Activated CD4-positive, alpha-beta T cell treated with anti-CD3 and anti-CD28 coated beads for 24 hours (primary cell): ENCODE measurements at places on chromosomes 2 and 18.

GRCh38 chr2:133476931-133477615 is 91.2 kb downstream of the NCKAP5 start:
- DNase-seq = no peak

GRCh38 chr2:239935789-239936758 is 89.1 kb downstream of the NDUFA10 start:
- no peak for DNase-seq

DNA sequence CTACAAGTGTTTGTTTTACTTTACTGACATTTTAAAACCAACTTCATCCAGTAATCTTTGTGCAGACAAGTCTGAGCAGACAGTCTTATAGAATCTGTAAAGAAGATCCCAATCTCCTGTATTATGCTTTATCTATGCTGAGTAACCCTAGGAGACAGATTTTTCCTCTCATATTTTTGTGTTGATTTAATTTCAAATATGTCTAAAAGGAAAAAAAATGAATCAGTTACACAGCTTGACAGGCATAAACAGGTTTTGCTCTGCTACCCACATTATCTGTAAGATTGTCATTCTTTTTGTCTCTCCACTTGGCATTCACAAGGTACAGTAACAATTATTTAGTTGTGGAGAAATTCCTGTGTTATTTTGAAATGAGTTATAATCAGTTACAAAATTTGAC is 415.0 kb downstream of the NYAP2 start:
- no peak for DNase-seq

DNA sequence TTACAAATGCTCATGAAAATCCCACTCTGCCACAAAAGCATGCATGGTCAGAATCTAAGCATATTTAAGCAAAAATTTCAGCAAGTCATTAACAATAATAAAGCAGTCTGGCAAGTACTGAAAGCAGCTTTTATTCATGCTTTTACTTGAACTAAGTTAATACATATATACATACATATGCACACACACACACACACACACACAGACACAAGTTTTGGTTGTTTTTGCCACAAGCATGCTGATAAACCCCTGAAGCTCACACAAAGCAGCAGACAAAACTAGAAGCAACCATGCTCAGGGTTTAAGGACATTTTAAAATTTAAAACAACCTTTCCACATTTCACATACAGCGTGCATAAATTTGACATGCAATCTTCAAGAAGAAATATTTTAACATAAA is 819.1 kb upstream of the FSHR start:
- no peak for DNase-seq

- DNase-seq = no peak
These were observed 177.3 kb upstream of the ST6GAL2 start for GRCh38 chr2:107063228-107063627.

DNA sequence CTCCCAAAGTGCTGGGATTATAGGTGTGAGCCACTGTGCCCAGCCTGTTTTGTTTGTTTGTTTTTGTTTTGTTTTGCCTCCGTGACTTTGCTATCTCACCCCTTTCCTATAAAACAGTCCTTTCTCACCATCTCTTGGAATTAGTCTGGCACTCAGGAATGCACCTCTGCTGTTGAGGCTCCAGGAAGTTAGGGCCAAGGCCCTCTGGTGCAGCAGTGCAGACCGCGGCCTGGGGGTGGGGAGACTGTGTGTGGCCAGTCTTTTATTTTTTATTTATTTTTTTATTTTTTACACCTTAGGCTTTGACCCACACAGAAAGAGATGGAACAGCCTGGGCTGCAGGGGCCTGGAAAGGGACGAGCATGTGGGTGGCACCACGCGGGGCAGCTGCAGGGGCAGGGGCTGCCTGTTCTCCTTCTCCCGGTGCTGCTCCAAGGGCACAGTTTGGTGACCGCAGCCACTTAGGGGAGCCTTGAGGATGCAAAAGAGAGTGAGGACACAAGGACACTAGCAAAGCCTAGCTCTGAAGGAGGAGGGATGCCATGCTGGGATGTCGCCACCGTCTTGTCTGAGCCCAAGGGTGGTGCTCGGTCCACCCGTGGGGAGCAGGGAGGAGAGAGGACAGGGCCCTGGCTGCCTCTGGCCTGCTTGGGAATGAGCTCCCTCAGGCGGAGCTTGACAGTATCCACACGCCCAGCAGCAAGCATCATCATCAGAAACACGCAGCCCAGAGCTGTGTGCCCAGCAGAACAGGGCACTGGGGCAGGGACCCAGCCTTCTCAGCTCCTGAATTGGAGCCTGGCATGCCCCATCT is 19.4 kb upstream of the ALPI start:
- DNase-seq = no peak

GRCh38 chr18:48861181-48861708 is 89.5 kb downstream of the SMAD7 start:
- no peak for DNase-seq

- DNase-seq = no peak
These were observed 181.0 kb downstream of the SLC39A10 start for GRCh38 chr2:195838002-195838401.

- DNase-seq = no peak
These were observed 27.8 kb upstream of the XDH start for GRCh38 chr2:31442376-31442775.

DNA sequence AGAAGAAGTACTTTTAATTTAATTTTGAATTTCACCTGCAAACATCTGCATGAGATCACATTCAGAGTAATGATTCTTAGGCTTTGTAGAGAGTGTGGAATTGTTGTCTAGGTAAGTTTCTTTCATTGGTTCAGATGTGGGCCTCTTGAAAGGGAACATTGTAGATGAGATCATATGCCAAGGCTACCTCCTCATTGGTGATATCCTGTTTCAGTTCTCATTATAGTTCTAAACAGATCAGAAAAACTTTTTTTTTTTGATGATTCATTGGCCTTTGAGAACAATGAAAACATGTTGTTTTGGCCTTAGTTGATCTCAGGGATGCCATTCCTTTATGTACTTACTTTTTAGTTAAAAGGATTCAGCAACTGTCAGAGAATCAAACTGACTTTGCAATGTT is 44.5 kb downstream of the EML6 start:
- no peak for DNase-seq

DNA sequence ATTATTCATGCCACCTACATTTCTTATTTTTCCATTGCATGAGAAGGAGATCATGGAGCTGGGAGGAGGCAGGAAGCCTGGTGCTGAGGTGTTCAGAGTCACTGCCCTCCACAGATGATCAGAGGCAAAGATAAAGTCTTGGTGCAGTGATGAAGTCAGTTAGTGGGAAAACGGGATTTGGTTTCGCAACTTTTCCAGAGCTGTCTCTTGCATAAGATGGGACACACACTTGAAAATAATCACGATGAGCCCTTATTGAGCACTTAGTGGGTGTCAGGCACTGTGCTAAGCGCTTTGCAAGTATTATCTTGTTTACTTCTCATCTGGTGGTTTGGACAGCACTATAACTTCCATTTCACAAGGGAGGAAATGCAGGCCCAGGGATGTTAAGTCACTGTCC is 222.1 kb upstream of the SMAD2 start:
- no peak for DNase-seq

DNA sequence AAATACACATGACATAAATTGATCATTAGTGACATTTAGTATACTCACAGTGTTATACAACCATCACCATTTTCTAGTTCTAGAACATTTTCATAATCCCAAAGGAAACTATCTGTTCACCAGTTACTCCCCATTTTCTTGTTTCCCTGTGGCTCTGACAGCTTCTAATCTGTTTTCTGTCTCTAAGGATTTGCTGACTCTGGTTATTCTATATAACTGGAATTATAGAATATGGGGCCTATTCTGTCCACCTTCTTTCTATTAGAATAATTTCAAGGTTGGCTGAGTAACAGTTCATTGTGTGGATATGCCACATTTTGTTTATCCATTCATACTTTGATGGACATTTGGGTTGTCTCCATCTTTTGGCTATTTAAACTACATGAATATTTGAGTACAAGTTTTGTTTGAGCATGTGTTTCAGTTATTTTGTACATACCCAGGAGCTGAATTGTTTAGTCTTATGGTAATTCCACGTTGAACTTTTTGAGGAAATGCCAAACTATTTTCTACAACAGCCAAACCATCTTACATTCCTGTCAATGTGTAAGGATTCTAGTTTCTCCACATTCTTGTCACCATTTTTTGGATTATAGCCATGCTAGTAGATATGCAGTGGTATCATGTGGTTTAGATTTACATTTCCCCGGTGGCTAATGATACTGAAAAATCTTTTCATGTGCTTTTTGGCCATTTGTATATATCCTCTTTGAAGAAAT is 20.5 kb downstream of the KIAA1328 start:
- no peak for DNase-seq

DNA sequence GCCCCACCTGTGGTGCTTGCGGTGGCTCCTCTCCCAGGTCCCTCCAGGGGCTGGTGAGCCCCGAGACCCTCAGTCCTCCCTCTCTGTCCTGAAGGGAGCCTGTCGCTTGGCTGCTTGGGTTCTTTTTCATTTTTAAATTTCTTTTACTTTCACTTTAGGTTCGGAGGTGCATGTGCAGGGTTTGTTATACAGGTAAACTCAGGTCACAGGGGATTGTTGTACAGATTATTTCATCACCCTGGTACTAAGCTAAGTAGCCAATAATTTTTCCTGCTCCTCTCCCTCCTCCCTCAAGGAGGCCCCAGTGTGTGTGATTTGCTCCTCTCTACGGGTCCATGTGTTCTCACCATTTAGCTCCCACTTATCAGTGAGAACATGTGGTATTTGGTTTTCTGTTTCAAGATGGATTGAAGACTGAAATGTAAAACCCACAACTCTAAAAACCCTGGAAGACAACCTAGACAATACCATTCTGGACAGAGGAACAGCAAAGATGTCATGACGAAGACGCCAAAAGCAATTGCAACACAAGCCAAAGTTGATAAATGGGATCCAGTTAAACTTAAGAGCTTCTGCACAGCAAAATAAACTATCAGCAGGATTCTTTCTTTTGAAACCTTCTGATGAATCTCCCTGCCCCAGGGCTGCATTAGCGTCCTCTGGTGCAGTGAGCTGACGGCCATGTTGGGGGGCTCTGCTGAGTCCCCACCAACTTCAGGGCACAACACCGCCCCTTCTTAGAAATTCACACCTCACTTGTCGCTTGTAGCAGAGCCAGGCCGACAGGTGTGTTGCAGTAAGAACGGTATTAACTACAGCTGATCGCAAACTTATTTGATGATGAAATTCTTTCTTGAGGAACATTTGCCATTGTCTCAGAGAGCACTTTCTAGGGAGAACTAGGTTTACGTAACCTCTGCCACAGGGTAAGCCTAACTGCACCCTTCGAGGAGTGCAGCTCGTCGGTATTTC is 135.3 kb downstream of the ZNF236 start:
- DNase-seq = no peak

DNA sequence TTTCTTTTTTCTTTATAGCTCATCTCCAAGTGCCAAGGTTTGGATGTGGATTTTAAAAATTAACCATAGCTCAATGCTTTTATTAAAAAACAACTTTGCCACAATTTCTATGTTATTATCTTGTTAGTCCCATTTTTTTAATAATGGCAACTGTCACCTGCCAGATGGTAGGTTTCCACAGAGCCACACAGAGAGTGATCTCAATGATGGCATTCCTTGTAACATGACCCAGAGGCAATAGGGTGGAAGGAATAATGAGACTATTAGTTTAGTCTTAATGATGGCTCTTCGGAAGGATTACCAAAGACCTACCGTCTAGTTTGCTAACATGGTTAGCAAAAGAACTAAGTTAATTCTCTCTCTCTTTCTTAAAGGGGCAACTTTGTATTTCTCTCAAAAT is 64.0 kb downstream of the REL start:
- DNase-seq = no peak

DNA sequence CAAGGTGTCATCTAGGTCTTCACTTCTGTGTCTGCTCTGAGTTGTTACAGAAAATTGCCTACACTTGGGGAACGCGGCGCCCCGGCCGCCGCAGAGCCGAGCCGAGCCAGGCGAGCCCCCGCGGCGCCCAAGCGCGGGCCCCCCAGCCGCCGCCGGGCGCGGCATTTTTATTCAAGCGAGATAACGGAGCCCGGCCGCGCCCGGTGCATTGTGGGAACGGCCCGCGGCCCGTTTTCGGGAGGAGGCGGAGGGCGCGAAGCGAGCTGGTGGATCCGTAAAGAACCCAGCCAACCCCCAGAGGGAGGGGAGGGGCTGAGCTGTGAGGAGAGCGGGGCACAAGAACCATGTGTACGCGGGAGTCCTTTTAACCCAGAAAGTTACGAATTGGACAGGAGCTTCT is 191.8 kb downstream of the FTCDNL1 start:
- no peak for DNase-seq

DNA sequence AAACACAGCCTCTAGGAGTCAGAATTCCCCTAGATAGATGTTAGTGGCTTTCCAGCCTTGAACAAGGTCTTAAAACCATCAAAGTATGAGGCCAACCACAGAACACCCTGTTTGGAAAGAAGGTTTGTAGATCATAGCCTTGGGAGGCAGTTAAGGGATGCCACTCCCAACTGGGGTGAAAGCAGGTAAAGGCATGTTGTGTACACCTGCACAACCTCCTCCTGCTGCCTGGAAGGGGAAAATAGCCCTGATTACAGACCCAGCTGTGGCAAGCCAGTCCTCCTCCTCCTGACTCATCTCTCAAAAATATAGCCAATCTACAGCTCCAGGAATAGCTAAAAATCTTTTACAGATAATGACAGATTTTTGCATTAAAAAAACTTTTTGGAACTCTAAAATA is 108.1 kb downstream of the RBM43 start:
- no peak for DNase-seq

DNA sequence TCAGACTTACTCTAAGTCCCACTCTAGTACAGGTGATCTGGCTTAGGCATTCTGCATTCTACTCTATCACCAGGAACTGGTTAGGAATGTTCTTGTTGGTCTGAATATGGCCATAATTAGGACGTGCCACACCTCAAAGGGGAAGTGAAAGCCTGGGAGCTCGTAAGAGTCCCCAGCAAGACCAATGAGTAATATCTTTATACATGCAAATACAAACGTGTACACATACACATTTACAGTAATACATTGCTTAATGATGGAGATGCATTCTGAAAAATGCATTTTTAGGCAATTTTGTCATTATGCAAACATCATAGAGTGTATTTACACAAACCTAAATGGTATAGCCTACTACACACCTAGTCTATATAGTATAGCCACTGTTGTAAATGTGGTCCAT is 19.5 kb upstream of the ERCC3 start:
- DNase-seq = no peak

DNA sequence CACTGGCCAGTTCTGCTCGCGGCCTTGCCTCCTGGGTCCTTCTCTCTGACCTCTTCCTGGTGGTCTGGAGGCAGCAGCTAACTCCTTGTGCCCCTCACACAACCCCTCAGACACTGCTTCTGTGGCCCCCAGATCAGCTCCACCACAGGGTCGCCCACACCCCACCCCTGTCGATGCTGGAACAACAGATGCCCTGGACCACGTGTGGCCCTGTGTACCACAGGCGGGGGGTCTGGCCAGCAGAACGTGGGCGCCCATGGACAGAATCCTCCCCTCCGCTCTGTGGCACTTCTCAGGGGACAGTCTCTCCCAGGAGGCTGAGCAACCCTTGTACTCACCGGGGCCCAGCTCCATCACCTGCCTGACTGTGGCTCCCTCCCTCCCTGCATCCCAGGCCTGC is 245.6 kb downstream of the NDUFA10 start:
- DNase-seq = no peak

GRCh38 chr18:45122506-45122905 is 441.8 kb downstream of the SETBP1 start:
- no peak for DNase-seq

GRCh38 chr2:134397146-134397896 is 143.4 kb downstream of the MGAT5 start:
- DNase-seq = no peak
